ENCODE measurements at places on chromosomes 12 and 14.

- H3K27ac ChIP-seq = no peak overlapping the region
- no peak overlapping the region for H3K4me3 ChIP-seq
- no peaks in the 10 kb centered on the region for H3K4me1 ChIP-seq
- H3K27me3 ChIP-seq = peaks cover 5% of the 10 kb centered on the region
Measured at GRCh38 chr14:95038521-95039250, 118.6 kb downstream of the DICER1 start.

DNA sequence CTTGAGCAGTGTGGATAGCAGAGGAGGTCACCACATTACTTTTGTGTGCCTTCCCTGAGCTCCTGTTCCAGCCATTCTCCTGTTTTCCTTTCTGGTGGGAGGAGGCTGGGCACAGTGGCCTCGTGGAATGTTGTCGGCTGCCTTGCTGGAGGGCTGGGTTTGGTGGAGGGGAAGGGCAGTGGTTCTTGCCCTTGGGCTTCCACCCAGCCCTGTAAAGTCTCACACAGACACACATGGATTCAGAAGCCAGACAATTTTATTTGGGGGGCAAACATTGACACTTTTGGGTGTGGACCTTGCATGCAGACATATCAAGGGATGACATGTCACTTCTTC, 866 bp downstream of the NPFF start:
- H3K4me3 ChIP-seq = no peak overlapping the region
- peaks cover 26% of the 10 kb centered on the region for H3K4me1 ChIP-seq
- H3K36me3 ChIP-seq = peaks cover 3% of the 10 kb centered on the region
- no peak for DNase-seq
- no peaks in the 10 kb centered on the region for H3K27me3 ChIP-seq

- no peak for DNase-seq
- H3K4me3 ChIP-seq = no peak within 1 kb of the TSS
- no peaks in the 10 kb centered on the region for H3K36me3 ChIP-seq
Measured at GRCh38 chr12:120978296-120979219, at the start of gene HNF1A. Gene HNF1A (plus strand): TSS chr12:120978543. CDS start chr12:120978769, 226 bp downstream.

GRCh38 chr12:12943586-12944260, 8.2 kb downstream of the GPRC5D start:
- no peaks in the 10 kb centered on the region for H3K36me3 ChIP-seq
- no peak overlapping the region for H3K27ac ChIP-seq
- peaks cover 1% of the 10 kb centered on the region for H3K27me3 ChIP-seq
- H3K4me1 ChIP-seq = peaks cover 3% of the 10 kb centered on the region
- no peak overlapping the region for H3K4me3 ChIP-seq
- no peak for DNase-seq

GRCh38 chr12:21828779-21829178, 54.3 kb upstream of the KCNJ8 start:
- H3K4me3 ChIP-seq = no peak overlapping the region
- no peak for DNase-seq
- H3K27me3 ChIP-seq = peaks cover 8% of the 10 kb centered on the region
- H3K36me3 ChIP-seq = no peaks in the 10 kb centered on the region

DNA sequence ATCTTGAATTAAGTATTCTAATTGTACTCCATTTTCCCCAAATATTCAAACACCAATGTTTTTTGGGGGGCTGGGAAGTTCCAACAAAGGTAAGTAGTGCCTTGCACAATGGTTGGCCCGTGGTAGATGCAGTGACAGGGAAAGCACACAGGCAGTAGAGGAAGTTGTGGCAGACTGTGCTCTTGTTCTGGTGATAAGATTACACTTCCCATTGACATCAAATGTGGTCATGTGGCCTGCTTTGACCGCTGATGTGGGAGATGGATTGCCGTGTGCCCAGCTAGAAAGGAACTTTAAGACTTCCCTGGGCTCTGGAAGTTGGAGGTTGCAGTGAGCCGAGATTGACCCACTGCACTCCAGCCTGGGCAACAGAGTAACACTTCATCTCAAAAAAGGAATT, 223.8 kb downstream of the VRK1 start:
- H3K4me1 ChIP-seq = peaks cover 9% of the 10 kb centered on the region
- no peak overlapping the region for H3K27ac ChIP-seq
- no peak for DNase-seq
- no peaks in the 10 kb centered on the region for H3K36me3 ChIP-seq

DNA sequence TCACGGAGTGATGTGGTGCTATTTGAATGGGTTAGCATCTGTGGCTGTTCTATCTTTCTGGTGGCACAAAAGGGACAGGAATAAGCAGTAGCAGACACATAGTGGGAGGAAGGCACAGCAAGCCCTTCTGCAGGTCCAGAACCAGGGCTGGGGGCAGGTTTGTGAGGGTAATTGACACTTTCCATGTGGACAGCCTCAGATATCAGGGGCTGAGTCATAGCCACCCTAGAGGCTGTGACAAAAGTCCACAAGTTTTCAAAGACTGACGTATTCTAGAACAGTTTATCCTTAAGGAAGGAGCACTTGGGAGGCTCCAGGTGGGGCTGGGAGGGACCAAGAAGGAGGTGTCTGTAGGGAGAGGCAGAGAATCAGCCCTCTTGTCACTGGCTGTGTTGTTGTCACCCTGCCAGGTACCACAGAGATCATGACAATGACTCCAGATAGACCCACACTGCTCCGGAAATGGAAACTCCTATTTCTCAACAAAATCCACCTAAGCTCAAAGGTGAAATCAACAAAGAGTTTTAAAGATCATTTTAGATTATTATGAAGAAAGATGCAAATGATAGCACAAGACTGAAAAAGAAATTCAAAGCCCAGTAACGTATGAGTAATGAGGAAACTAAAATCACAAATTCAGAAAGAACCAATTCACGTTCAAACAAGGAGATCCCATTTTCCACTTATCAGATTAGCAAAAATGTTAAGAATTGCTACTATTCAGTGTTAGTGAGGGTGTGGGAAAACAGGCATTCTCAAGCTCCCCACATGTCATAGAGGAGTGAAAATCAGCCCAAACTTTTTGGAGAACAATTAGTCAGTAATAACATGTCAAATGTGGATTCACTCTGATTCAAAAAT, 48.3 kb downstream of the NFKBIA start:
- peak; percentile 75 for DNase-seq
- no peaks in the 10 kb centered on the region for H3K27me3 ChIP-seq
- no peaks in the 10 kb centered on the region for H3K36me3 ChIP-seq
- H3K4me1 ChIP-seq = peaks cover 43% of the 10 kb centered on the region
- peak overlapping the region; percentile 8 for H3K4me3 ChIP-seq
- peak overlapping the region; percentile 85 for H3K27ac ChIP-seq

- H3K27me3 ChIP-seq = no peaks in the 10 kb centered on the region
- H3K4me1 ChIP-seq = peaks cover 32% of the 10 kb centered on the region
- peak overlapping the region; percentile 18 for H3K4me3 ChIP-seq
- peak overlapping the region; percentile 87 for H3K27ac ChIP-seq
Measured at GRCh38 chr12:14910090-14910915, 24.6 kb upstream of the MGP start.

- peak; percentile 18 for DNase-seq
- no peak overlapping the region for H3K4me3 ChIP-seq
- H3K4me1 ChIP-seq = peaks cover 12% of the 10 kb centered on the region
- peak overlapping the region; percentile 34 for H3K27ac ChIP-seq
- no peaks in the 10 kb centered on the region for H3K36me3 ChIP-seq
Measured at GRCh38 chr12:58425481-58426392, 484.4 kb downstream of the ATP23 start.

DNA sequence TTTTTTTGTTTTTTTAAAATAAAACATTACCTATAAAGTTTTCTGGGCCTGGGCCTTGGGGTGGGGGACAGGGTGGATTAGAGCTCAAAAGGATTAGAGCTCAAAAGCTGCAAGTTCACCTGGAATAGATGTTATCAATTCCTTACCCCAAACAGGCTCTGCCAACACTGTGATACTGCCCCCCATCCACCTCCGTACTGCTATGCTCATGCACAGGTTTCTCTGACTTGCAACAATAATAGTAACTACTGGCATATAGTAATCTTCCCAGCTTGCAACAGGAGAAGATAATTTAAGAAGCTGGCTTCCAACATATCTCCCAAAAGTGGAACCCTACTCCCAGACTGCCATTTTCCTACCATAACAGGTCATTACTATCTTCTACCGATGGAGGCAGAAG, 51.3 kb upstream of the SLCO1C1 start:
- no peak overlapping the region for H3K27ac ChIP-seq
- no peaks in the 10 kb centered on the region for H3K4me1 ChIP-seq
- H3K36me3 ChIP-seq = no peaks in the 10 kb centered on the region

GRCh38 chr12:4117386-4118016, 156.1 kb upstream of the CCND2 start:
- no peaks in the 10 kb centered on the region for H3K27me3 ChIP-seq
- peak overlapping the region; percentile 90 for H3K27ac ChIP-seq
- H3K4me1 ChIP-seq = peaks cover 64% of the 10 kb centered on the region
- H3K36me3 ChIP-seq = peaks cover 3% of the 10 kb centered on the region

GRCh38 chr12:53805791-53806190, 54.0 kb upstream of the CISTR start:
- no peaks in the 10 kb centered on the region for H3K4me1 ChIP-seq
- H3K27ac ChIP-seq = no peak overlapping the region
- no peak overlapping the region for H3K4me3 ChIP-seq
- no peaks in the 10 kb centered on the region for H3K36me3 ChIP-seq
- peaks cover 33% of the 10 kb centered on the region for H3K27me3 ChIP-seq
- DNase-seq = no peak

- peaks cover 8% of the 10 kb centered on the region for H3K27me3 ChIP-seq
- no peaks in the 10 kb centered on the region for H3K4me1 ChIP-seq
- no peak for DNase-seq
Measured at GRCh38 chr12:27924350-27925135, 48.0 kb downstream of the PTHLH start.

- H3K27ac ChIP-seq = no peak overlapping the region
- H3K36me3 ChIP-seq = no peaks in the 10 kb centered on the region
- H3K4me3 ChIP-seq = no peak overlapping the region
Measured at GRCh38 chr12:20490213-20490612, 121.9 kb downstream of the PDE3A start.

- H3K4me3 ChIP-seq = peak overlapping the region; percentile 28
- H3K36me3 ChIP-seq = peaks cover 14% of the 10 kb centered on the region
- DNase-seq = peak; percentile 70
- H3K27me3 ChIP-seq = no peaks in the 10 kb centered on the region
- peak overlapping the region; percentile 85 for H3K27ac ChIP-seq
Measured at GRCh38 chr14:102774391-102775153, 2.7 kb upstream of the TRAF3 start.

- no peaks in the 10 kb centered on the region for H3K36me3 ChIP-seq
- H3K27ac ChIP-seq = no peak overlapping the region
- H3K4me3 ChIP-seq = no peak overlapping the region
- no peaks in the 10 kb centered on the region for H3K27me3 ChIP-seq
Measured at GRCh38 chr12:5977556-5977955, 32.5 kb upstream of the ANO2 start.

- H3K4me3 ChIP-seq = no peak overlapping the region
- H3K27ac ChIP-seq = peak overlapping the region; percentile 52
- DNase-seq = no peak
- H3K36me3 ChIP-seq = peaks cover 17% of the 10 kb centered on the region
- peaks cover 79% of the 10 kb centered on the region for H3K4me1 ChIP-seq
Measured at GRCh38 chr12:122102331-122102730, 23.8 kb downstream of the MLXIP start.
